ENCODE measurements at places on chromosomes 4 and X.

DNA sequence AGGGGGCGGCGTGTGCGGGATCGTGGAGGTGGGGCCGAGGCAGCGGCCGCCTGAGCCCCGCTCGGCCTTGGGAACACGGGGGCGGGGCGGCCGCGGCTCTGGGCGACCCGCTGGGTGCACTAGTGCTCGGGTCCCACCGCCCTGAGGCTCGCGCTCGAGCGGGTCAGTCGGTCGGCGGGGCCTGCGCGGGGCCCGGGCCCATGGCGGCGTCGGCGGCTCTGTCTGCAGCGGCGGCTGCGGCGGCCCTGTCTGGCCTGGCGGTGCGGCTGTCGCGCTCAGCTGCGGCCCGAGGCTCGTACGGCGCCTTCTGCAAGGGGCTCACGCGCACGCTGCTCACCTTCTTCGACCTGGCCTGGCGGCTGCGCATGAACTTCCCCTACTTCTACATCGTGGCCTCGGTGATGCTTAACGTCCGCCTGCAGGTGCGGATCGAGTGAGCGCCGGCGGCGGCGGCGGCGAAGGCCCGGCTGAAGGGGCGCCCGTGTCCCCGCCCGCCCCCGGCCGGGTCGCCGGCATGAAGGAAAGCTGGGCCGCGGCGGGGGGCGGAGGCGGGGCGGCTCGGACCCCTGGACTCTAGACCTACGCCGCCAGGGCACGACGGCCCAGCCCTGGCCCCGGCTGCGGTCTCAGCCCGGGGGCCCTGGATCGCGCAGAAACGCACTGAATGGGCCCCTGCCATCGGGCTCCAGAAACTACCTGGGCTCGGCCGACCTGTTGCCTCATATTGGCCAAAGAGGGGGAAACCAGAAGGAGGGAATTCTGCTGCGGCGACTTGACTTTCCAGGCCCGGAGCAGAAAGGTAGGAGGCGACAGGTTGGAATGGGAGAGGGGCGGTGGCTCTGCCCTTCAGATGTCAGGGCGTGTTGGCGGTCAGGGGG, at the start of gene SMIM10L2A:
Gene SMIM10L2A, plus strand, starts transcription at position 13 of the 878 bp plus-strand sequence. Its CDS starts 188 bp downstream, at position 201.
- no peak for DNase-seq

DNA sequence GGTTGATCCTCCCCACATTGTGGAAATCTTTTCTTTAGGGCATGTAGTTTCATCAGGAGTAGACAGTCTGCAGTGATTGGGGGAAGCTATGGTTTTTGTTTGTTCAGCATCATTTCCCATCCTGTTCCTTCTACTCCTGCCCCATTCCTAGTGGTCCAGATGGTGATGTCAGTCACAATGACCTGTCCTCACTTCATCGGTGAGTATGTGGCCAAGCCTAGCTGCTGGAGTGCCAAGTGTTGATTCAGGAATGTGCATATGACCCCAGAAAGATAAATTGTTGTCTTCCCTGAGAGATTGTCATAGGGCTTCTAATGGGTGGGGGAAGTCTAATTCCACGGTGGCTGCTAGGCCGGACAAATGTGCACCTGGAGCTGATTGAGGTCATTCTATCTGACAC, 130.6 kb upstream of the FAT1 start:
- no peak for DNase-seq

DNA sequence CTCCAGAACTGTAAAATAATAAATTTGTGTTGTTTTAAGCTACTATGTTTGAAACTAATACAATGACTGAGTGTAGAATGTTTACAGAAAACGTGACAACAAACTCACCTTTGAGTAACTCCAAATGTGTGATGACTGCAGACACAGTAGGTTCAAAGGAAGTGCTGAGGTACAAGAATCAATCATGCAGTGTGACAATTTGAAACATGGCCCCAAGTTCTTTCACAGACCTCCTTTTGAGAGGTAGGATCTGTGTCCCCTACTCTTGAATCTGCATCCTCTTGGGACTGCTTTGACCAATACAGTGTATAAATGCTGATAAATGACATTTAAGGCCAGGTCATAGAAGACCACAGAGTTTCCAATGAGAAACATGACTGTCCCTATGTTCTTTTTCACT, 667.7 kb upstream of the DIPK2B start:
- DNase-seq, result no peak

- peak; percentile 74 for DNase-seq
These were observed 676.7 kb downstream of the GALNTL6 start for GRCh38 chr4:172489861-172490260.

DNA sequence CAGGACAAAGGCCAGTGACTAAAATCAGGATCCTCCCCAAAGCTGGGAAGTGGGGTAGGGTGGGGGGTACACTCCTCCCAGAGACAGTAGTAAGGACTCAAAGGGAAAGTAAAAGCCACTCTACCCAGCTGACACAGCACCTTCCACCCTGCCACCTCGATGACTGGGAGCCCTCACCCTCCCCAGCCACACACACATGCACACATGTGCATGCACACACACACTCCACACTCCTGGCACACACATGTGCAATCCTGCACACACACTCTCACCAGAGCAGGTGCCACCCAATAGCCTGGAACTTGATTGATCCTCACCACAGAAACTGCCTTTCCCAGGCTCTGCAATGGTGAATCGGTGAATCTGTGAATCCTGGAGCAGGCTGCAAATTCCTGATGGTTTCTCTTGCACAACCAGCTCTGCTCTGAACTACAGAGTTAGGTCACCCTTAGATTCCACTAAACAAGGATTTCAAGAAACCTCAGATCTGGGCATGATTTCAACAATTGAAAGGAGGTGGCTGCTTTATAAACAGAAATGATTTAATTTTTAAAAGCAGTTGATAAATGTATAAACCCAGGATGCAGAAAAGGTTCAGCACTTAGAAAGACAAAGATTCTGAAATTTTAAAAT, 21.5 kb downstream of the AMOT start:
- DNase-seq, result no peak

- peak; percentile 53 for DNase-seq
These were observed 104.4 kb downstream of the UCHL1 start for GRCh38 chr4:41360921-41361793.

- no peak for DNase-seq
These were observed 251.9 kb upstream of the NR3C2 start for GRCh38 chr4:148693913-148694649.

DNA sequence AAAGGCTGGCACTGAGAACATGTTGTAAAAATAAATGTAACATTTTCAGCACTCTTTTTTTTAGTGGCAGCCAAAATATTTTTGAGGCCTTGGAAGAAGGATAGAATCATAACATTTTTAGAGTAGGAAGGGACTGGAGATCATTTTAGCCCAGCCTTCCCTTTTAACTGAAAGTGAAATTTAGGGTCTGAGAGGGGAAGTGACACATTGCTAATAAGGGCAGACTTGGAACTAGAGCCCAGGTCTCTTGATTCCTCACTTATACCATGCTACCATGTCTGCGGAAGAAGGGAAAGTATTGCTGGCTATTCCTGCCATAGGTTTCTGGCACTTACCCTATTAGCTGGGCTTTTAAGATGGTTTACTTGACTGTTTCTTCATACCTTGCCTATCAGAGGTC, 4.8 kb downstream of the WDR44 start:
- no peak for DNase-seq

GRCh38 chr4:86771141-86771540, 78.0 kb downstream of the SLC10A6 start:
- DNase-seq, result no peak

GRCh38 chr4:68499021-68499420, 51.8 kb downstream of the TMPRSS11E start:
- DNase-seq, result no peak

- no peak for DNase-seq
These were observed 1253.7 kb downstream of the TECRL start for GRCh38 chr4:63155561-63155960.

- no peak for DNase-seq
These were observed 496.9 kb downstream of the SPOCK3 start for GRCh38 chr4:166737430-166737829.

DNA sequence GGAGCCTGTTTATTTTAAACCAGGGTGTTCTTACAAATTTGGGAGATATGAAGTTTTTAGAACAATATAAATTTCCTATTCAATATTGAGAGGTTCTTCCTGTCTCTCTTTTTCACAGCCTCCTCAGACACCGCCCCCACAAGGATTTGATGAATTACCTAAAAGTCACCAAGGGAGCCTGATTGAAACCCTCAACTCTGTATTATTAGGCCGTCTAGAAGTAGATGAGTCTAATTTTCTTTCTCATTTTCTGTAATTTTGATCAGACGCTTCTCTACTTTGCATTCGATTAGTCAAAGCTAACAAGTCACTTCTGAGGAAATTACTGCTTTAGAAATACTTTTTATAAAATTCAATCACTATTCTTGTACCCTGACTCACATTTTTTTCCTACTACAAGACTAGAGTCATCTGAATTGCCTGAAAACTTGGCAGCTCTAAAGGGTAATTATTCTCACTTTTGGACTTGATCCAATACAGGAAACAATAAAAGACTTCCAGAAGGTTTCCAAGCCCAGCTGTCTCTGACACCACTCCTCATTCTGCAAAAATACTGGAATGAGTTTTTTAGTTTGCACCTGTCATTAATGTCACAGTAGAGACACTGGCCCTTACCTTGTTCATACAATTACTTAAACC, 111.2 kb downstream of the ELOVL6 start:
- peak; percentile 94 for DNase-seq

- DNase-seq, result no peak
These were observed 38.5 kb downstream of the TMEM156 start for GRCh38 chr4:38993683-38994082.

DNA sequence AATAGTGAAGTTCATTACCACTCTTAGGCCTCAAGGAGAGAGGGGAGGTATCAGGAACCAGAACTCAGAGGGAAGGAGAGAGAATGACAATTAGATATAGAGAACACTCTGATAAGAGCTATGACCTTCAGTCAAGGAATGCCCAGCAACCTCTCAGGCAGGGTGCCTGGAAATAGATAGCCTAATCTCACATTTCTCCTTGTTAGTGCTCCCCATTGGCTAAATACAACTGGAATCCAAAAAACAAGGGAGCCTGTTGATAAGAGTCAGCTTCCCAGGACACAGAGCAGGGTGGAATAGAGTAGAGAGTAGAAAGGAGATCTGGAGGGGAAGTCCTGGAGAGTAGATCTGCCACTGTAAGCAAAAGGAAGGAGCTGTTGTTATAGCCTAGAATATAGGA, 62.1 kb downstream of the DCX start:
- no peak for DNase-seq

- DNase-seq, result peak; percentile 71
These were observed 4.5 kb downstream of the MID1IP1 start for GRCh38 chrX:38805432-38806389.

DNA sequence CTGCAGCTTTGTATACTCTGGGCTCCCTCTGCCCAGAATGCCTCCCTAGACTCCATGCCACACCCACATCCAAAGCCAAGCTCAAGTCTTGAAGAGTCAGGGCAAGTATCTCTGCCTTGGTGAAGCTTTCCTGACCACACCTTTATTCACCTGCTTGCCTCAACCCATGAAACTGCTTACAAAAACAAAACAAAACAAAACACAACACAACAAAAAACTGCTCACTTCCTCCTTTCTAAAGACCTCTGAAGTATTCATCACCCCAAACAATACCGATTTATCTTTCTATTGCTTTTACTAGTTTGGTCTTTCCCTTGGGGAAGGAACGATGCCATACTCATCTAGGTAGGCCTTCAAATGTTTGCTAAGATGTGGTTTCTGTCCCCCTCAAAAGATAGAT, 45.0 kb downstream of the TMEM165 start:
- no peak for DNase-seq

DNA sequence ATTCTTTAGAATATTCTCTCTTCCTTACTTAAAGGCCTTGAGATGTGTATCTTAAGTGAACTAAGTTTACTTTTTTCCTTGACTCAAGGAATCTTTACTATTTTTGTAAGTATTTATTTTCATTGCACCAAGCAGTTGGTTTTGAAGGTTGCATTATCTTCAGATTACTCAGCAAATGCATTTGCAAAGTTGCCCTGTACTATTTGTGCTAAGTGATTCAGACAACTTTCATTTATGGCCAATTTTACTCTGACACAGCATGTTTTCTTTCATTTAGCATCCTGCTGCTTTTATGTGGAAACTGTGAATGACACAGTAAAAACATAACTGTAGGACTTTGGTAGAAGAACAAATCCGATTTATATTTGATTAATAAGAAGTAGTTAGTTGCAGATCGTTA, 191.0 kb downstream of the CCSER1 start:
- peak; percentile 38 for DNase-seq

DNA sequence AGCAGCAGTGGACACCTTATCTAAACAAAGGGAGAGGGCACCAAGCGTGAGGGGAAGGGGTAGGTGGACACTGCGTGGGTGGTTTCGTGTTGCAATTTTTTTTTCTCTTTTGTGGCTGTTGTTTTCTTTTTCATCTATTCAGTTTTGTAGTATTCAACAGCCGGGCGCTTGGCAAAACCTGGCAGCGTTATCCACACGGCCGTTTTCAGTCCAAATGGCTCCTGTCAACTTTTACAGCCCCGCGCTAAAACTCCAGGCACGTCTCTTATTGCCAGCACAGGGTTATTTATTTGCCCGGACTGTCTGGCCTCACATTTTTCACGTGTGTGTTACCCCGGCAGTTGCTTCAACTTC, 192.2 kb downstream of the BCOR start:
- DNase-seq, result no peak

DNA sequence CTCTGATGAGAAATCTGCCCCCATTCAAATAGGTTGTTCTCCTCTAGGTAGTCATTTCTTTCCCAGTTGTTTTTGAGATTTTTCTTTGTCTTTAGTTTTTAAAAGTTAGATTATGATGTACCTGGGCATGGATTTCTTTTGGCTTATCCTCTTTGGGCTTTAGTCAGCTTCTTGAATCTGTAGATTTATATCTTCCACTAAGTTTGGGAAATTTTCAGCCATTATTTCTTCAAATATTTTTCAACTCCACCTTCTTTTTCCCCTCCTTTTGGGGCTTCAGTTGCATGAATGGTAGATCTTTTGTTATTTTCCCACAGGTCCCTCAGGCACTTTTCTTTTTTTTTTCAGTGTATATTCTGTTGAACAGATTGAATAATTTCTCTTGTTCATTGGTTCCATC, 77.3 kb downstream of the JADE3 start:
- no peak for DNase-seq

GRCh38 chrX:7216981-7217587, 69.1 kb upstream of the PUDP start:
- DNase-seq, result no peak

DNA sequence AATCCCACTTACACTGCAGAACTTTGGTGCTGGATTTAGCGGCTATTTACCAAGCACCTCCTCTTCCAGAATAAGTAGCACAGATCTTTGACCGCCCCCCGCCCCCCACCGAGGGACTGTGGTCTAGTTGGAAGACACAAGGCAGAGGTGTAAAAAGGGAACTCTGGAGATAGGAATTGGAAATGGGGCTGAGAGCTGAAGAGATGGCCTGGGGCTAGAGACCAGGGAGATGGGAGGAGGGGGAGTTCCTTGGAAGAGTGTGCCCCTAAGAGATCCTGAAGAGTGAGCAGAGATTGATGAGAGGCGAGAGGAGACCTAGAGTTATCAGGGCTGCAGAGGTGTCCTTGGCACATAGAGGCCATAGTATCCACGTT, 55.3 kb downstream of the TBL1X start:
- DNase-seq, result no peak

All from A673 (cell line).